Stimulated activated CD4-positive, alpha-beta T cell treated with anti-CD3 and anti-CD28 coated beads, Interleukin-2, amount 100 ng/mL, for 24 hours (primary cell): ENCODE measurements at places on chromosomes 3 and 15.
A peak's percentile ranks its signal among the peaks of the same experiment; 100 is the strongest.

DNA sequence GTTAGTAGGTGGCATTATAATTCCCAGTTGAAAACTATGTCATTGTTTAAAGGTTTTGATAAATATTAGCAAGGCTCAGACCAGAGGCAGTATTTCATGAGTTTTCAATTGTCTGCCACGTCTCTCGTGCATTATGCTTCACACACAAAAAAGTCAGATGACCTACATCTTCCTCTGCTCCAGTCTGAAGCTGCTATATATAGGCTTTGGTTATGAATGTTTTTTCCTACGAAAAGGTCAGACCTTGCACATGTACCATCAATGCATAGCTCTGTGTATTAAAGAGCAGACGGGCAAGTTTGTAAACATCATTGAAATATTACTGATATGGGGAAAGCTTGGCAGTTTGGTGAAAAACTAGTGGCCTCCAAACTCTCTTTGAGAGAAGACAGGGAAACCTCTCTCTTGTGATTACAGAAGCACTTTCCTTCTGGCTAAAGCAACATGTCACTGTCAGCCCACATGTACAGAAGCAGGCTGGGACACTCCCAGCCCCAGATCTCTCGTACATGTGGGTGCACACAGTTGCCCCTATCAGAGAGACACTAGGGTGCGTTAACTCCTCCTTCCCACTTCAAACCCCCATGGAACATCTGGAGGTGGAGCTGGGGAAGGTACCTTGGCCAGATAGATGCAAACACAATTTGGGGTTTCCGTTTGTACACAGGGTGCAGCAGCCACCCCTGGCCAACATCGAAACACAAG, 184.0 kb upstream of the BCL6 start:
- DNase-seq = peak; percentile 16

GRCh38 chr3:43580181-43580580, 41.6 kb downstream of the ANO10 start:
- no peak for DNase-seq

DNA sequence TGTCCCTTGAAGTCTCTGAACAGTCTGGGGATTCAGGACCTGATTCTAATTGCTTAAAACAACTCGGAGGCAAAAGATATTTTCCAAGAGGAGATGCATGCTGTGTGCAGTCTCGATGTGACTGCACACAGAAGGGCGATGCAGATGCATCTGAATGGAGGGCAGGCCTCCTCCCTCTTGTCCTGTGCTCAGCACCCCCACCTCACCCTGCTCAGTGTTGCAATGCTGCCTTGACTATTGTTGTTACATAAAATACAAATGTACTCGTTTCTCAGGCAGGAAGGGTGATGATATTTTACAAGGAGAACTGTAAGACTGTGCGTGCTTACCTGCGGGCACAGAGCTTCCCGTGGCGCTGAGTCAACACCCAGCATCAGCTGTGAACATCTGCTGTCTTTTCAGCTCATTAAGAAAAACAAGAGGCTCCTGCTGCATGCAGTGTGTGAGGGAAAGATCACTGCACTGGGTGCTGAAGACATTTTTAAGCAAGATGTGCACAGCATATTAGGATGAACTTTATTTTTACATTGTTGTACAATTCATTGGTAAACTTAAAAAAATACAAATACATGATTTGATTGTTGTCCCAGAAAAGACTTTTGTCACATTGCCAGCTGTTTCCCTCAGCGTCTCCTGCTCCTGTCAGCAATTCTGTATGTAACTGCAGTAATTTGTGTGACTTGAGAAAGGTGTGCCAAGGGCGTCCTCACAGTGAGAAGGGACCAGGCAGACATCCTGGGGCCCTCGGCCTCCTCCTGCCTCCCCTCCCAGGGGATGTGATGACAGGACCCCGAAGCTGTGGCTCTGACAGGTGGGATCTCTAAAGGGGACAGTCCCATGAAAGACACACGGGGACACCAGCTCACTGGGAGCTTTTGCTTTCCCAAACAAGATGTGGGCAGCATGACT, 56.3 kb upstream of the RPL32 start:
- DNase-seq = no peak

- no peak for DNase-seq
Observed at GRCh38 chr15:41777421-41777973, 3.2 kb downstream of the MAPKBP1 start.

- DNase-seq = no peak
Observed at GRCh38 chr3:43608751-43609150, 13.1 kb downstream of the ANO10 start.

DNA sequence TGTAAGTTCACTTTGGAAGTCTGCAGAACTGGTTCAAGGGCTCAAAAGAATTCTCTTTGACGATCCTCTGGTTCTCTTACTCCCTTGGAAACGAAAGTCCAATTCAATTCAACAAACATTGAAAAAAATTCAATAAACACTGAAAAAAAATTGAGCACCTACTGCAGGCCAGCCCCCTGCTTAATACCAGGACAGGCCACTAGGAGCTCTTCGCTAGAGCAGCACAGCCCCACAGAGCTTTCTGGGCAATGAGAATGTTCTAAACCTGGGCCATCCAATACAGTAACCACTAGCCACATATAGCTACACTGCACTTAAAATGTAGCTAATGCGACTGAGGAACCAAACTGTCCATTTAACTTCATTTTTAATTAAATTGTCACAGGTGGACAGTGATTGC, 50.4 kb upstream of the DCLK3 start:
- no peak for DNase-seq

- no peak for DNase-seq
Observed at GRCh38 chr3:54376939-54377578, 254.7 kb downstream of the CACNA2D3 start.

GRCh38 chr3:183541738-183542137, 13.8 kb downstream of the KLHL6 start:
- no peak for DNase-seq

GRCh38 chr15:70407336-70407670, 309.6 kb upstream of the TLE3 start:
- DNase-seq = no peak

DNA sequence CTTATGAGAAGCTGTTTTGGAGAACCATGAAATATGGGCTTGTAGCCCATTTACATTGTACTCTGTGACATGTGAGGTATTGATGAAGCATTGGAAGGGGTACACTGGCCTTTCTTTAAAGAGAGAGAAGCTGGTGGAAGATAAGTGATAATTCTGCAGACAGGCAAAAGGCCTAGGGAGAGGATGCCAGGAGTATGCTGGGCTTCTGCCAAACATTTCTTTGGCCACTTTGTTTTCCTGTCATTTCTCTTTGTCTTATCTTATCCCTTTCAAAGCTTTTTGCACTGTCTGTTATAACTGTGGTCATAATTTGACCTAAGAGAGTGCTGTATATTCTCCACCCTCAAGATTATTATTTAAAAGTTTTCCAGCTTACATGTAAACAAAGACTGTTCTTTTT, 109.6 kb upstream of the SEMA6D start:
- no peak for DNase-seq

GRCh38 chr3:4986175-4986781, 7.0 kb downstream of the BHLHE40 start:
- DNase-seq = no peak

GRCh38 chr15:70575231-70576226, 187.8 kb downstream of the UACA start:
- no peak for DNase-seq

DNA sequence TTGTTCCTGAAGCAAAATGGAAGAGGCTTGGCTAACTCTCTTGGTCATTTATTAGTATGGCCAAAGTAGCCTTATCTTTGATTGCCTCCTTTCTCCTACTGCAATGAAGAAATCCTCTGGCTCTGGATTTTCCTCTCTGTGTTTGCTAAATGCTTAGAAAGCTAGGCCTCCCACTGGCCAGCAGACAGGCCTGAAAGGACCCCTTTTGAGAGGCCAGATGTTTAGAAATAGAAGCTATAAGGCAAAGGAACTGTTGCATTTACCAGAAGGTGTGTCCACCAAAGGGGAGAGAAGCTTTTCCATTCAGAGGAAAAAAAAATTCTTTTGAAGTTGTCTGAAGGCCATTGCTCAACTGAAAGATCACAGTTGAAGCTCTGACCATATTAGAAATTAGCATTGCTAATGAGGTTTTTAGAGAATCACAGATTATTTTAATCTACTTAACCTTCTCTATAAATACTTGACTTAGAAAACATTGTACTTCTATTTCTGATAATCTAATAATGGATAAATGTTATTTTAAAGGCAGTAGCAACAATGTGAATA, 160.8 kb downstream of the SYNPR start:
- no peak for DNase-seq

DNA sequence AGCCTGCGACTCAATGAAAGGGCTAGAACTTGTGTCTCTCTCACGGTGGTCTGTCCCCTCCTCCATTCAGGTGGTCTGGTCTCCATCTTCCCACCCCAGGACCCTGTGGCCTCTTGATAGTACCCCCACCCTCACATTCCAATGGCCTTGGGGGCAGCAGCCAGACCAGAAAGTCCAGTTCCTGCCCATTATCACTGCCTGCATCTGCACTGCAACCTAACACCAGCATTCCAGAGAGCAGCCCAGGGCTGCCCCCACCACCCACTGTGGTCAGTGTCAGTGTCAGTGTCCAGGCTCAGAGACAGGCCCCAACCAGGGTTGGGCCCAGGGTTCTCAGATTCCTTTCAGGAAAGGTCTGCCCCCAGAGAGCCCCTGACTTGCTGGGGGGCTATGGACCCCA, 12.6 kb downstream of the IGDCC3 start:
- DNase-seq = no peak

GRCh38 chr15:64678126-64678819, 97.1 kb downstream of the RBPMS2 start:
- DNase-seq = no peak

DNA sequence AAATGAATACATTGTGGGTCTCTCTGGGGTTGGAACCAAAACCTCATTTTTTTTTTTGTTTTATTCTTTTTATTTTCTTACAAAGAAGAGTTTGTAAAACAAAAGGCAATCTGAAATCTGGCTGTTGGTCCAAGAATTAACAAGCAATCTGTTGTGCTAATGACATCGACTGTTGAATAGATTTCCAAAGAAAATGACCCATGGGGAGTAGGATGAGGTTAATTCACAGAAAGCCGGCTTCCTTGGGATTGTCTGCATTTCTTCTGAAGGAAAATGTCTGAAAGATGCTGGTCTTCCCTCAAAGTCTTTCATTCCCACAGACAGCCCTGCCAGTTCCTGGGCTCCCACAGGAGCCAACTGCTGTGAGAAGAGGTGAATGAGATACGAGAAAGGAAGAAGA, 92.9 kb downstream of the LRRC3B start:
- no peak for DNase-seq

GRCh38 chr15:71730277-71731144, 79.8 kb upstream of the NR2E3 start:
- DNase-seq = peak; percentile 18

GRCh38 chr15:59104602-59104911, 389 bp upstream of the CCNB2 start:
- DNase-seq = no peak

DNA sequence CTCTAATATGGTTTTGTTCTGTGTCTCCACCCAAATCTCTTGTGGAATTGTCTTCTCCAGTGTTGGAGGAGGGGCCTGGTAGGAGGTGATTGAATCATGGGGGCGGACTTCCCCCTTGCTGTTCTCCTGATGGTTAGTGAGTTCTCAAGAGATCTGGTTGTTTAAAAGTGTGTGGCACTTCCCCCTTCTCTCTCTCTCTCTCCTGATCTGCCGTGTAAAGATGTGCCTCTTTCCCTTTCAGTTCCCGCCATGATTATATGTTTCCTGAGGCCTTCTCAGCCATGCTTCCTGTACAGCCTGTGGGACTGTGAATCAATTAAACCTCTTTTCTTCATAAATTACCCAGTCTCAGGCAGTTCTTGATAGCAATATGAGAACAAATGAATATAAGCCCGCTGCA, 33.1 kb downstream of the RETNLB start:
- DNase-seq = no peak

DNA sequence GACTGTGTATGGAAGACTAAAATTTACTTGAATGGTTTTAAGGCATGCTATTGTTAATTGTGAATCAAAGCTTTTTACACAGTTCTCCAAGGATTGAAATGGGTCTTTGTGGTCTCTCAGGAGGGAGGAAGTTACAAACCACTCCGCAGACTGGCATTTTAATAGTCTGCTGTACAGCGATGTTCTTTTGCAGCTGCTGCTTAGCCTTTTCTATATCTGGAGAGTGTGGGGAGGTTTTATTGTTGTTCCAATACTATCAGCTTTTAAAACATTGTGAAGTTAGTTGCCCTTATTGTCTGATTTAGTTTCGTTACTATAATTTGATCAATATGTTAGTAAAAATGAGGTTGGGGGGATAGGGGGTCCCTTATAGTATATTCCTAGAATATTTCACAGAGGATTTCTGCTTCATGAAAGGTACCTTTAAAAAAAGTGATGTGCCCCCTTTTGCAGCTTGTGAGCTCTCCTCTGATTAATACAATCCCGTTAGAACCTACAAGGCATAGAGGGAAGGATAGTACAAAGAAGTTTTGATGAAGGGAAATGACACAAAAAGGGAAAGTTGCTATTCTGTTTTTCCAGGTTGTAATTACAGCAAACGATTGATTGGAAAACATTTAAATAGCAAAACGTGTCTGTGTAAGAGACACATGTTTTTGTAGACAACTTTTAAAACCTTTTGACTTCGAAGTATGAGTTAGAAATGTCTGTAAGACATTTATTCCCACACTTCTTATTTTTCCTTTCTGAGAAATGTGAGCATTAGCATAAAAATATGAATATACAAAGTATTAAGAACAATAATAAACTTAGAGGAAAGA, 158.3 kb upstream of the CGNL1 start:
- no peak for DNase-seq

DNA sequence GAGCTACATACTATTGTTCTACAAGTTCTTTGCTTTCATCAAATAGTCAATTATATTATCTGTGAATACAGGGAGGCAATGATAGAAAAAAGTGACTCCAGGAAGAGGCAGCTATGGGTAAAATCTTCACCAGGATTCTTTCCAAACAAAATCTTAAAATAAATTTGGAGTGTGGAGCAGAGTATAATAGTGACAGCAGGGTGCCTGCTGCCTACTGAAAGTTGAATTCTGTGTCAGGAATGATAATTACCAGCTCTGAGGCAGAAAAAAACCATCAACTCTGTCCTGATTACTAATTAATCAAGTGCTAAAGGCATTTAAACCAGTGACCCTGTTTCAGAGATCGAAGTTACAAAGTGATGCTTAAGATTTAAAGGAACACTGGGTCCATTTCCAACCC, 148.0 kb downstream of the DIPK2A start:
- DNase-seq = no peak

GRCh38 chr15:40310001-40310959, 2.5 kb upstream of the PLCB2 start:
- DNase-seq = peak; percentile 63
